ENCODE measurements at places on chromosomes 16 and 17.
A peak's percentile ranks its signal among the peaks of the same experiment; 100 is the strongest.

- no peak for DNase-seq
Measured at GRCh38 chr16:85134789-85135142, 22.5 kb upstream of the CIBAR2 start.

- no peak for DNase-seq
Measured at GRCh38 chr17:64212122-64212521, 50.9 kb downstream of the TEX2 start.

GRCh38 chr16:72895951-72896350 is 152.0 kb downstream of the ZFHX3 start:
- no peak for DNase-seq

DNA sequence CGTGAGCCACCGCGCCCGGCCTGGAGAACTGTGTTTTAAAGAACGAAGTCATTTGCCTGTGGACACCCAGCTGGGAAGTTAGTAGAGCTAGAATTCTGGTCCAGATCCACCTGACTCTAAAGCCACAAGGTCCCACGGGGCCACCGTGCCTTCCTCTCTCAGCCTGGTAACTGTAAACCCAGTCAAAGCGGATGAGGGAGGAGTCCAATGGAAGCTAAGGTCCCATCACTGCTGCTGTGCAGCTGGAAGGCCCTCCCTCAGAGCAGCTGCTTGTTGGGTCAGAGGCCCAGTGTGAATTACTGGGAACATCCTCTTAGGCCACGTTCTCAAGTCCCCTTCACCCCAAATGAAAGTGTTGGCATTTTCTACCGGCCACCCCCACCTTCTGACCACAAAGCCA is 48.8 kb upstream of the CACNG5 start:
- DNase-seq, result no peak

- DNase-seq, result no peak
Measured at GRCh38 chr17:59327981-59328290, 3.5 kb upstream of the YPEL2 start.

DNA sequence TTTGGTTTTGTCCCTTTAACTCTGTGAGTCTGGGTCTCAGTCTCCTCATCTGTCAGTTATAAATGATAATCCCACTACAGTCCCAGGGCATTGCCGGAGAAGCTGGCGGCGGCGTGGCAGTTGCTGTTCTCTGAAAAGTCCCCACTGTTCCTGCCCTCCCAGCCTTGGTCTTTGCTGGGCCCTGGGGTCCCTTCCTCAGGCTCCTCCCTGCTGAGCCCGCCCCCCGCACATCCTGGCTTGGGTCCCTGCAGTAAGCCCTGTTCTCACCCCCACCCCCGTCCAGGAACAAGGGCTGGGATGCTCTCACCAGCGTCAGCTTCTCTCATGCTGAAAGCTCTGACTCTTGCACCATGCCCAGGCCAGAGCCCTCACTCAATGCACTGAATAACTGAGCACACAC is 35.3 kb upstream of the PEMT start:
- no peak for DNase-seq

DNA sequence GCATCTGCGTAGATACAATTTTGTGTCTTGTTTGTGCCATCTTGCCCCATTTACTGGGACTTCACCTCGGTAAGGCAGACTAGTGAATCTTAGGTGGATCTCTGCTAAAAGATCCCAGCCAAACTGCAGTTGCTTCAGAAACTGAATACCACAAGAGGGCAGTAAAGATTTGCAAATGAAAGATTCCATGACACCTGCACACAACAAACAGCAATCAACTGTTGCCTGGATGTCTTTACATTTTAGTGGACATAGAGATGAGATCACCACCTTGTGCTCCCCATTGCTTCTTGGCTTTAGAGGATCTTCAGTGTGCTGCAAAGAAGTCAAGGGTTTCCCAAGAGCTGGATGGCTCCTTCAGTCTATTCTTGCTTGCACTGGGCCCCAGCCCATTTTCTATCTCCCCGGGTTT is 119.2 kb upstream of the CACNG5 start:
- DNase-seq, result no peak

GRCh38 chr16:8047736-8048135 is 542.6 kb downstream of the TMEM114 start:
- DNase-seq, result no peak

- DNase-seq, result no peak
Measured at GRCh38 chr17:50871898-50872297, 5.7 kb upstream of the TOB1 start.

DNA sequence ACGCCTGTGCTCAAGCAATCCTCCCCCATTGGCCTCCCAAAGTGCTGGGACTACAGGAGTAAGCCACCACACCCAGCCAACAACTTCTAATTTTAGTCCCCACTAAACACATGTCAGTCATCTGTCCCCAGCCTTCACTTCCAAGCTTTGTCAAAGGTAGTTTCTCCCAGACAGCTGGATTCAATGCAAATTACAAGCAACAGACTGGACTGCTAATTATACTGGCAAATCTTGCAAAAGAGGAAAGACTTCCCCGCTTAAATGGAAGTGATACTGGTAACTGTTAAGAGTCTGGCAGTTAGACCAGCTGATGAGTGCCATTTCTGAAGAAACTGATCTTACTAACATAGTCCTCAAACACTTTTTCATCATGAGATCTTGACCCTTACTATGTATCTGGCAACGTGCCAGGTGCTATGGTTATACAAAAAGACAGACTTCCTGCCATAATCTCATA is 8.2 kb upstream of the GGA2 start:
- no peak for DNase-seq

GRCh38 chr17:82283208-82283749 is 9.8 kb upstream of the CSNK1D start:
- peak; percentile 77 for DNase-seq

DNA sequence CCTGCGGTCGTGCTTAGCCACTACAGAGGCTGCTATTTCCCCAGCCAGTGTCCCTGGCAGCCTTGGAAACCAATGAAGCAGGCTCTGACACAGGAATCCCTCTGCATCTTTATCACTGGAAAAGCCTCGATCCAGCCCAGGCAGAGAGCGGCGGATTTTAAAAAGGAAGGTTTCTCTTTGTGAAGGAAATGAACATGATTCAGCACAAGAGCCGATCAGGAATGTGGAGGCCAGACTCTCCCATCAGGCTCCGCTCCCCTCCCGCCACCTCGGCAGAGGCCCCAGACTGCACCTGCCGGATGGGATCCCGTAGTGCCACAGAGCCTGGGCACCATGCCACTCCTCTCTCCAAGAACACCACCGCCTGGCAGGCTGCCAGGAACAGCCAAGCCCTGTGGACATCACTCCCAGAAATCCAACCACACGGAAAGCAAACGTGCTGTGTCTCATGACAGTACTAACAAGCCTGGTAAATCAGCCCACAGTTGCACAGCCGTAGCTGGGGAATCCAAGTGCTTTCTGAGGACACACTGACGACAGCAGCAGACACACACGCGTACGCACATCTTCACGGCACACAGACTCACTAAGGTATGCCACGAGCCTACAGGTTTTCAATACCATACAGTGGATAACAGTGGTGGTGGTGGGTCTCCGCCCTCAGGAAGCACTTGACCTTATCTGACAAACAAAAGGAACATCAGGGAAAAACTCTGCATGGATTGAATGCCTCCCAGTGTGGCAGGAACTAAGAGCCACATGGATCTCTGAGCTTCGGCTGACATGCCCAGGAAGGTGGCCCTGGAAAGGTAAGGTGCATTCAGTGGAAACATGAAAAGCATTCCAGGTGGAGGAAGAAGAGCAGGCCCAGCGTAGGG is 5.4 kb downstream of the LRRC75A start:
- no peak for DNase-seq

Data from stimulated activated CD4-positive, alpha-beta T cell treated with anti-CD3 and anti-CD28 coated beads, Interleukin-15, amount 100 ng/mL, for 24 hours (primary cell).